ENCODE measurements at places on chromosomes 13 and 19.

- DNase-seq, result no peak
These were observed 55.7 kb downstream of the FAM216B start for GRCh38 chr13:42836930-42837690.

DNA sequence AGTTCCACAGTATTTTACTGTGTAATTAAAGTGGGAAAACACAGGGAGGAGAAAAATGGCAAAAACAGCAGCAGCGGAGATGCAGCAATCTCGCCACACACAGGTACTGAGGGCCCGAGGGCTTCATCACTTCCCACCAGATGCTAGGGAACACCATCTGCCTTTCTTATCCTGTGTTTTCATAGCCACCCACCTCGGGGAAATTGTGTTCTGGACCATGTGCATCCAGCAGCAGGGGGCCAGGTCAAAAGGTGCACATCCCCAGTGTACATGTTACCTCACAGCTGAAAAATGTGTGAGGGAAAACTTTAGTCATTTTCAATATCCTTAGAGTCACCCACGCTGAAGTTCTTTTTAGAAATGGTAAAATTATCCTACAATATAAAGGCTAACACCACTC, 30.2 kb downstream of the PDCD5 start:
- no peak for DNase-seq

- no peak for DNase-seq
These were observed 158.7 kb downstream of the OXGR1 start for GRCh38 chr13:96835546-96835945.

DNA sequence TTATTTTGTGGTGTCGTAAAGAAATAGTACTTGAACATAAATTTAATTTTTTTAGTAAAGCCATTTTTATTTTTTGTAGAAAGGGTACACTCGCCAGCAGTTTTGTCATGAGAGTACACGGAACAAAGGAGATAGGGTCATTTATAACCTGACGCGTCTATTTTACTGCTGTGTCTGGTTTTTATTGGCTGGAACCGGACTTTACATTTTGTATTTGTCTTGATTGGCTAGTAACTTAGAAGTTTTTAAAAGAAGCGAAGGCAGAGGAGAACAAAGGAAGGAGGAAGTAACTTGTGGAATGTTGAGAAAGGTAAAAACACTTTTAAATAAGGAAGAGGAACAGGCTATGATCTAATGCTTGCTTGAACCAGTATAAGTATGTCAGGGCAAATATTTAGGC, 43.5 kb downstream of the TRPM4 start:
- DNase-seq, result no peak

DNA sequence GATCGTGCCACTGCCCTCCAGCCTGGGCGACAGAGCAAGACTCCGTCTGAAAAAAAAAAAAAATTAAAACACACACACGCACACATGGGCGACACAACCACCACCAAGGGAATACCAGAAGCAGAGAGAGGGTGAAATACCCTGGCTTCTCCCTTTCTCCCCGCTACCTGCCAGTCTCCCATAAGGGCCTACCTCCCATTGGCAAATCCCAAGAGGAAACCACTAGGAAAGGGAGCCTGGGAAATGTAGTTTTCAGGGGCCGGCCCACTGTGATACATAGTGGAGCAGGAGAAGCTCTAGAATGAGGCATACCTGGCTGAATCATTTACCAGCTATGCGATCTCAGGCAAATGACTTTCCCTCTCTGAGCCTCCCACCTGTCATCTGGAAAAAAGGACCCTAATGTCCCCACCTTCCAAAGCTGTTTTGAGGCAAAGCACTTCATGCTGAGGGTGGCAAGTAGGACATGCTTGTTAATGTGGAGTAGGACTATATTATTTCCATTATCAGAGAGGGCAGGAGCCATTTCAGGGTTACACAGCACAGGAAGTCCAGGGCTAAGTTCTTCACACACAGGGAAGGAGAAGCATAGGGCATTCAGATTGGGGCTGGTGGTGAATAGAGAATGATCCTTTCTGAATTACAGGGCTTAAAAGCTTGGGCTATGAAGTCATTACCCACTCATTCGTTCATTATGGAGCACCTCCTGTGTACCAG, 14.3 kb upstream of the HNRNPUL1 start:
- DNase-seq, result no peak

- DNase-seq, result no peak
These were observed 27.0 kb upstream of the TPT1 start for GRCh38 chr13:45368005-45368404.

DNA sequence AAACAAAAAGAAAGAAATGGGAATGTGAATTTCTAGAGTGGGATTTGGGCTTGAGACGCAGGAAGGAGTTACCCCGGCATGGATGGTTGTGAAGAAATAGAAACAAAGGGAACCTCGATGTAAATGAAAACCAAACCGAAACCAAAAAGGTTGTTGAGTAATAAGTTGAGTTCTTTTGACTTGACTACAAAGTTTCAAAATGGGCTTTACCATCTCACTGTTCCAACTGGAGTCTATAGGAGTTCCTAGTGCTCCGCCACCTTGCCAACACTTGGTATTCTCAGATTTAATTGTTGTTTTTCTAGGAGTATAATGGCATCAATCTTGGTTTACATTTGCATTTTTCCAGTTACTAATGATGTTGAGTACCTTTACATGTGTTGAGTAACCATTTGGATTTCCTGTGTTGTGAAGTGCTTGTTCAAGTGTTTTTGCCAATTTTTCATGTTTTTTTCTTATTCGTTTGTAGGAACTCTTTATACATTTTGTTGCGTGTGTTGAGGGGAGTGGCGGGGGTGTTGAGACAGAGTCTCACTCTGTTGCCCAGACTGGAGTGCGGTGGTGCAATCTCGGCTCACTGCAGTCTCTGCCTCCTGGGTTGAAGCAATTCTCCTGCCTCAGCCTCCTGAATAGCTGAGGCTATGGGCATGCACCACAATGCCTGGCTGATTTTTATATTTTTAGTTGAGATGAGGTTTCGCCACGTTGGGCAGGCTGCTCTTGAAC, 9.2 kb downstream of the UBE2S start:
- no peak for DNase-seq

GRCh38 chr13:78478183-78478582, 125.2 kb downstream of the POU4F1 start:
- no peak for DNase-seq

DNA sequence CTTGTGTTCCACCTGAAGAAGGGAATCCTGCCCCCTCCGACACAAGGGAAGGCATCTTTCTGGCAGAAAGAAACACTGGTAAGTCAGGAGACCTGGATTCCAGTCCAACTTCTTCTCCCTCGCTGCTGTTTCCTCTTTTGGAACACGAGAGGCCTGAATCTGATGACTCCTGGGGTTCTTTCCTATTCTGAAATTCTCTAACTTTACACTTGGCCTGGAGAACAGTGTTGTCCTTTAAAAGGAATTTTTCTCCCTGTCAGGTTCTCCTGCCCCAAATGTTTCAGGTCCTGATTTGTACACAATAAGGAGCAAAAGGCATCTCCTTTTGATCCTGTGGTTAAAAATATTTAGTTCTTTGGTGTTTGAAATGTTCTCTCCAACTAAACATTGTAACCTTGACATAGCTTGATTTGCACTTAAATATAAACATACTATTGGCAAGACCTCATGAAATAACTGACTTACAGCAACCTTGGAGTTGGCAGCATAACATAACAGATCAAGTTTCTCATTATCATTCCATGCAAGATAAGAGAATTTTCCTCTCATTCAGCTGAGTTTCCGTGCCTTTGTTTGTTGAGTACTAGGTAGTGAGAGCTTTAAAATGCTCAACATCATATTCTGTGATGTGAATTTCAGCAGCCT, 244.8 kb downstream of the COG6 start:
- no peak for DNase-seq

DNA sequence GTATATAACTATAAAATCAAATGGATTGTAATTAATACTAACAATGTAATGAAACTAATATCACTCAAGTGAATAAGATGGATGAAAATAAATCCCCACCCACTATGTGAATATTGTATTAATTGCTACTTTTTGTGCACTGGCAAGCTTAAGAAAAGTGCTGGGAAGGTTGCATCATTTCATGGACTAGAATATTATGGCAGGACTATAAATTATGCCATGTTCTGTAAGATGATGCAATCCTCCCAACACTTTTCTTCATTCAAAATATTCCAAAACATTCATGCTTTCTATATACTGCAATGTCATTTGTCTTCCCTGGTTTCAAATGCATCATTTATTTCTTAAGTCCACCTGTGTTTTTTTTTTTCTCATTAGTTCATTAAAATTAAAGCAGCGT, 457.6 kb upstream of the GPC6 start:
- DNase-seq, result no peak

- DNase-seq, result no peak
These were observed 19.6 kb upstream of the PTPRS start for GRCh38 chr19:5360003-5360780.

GRCh38 chr13:59991395-59991794, 172.3 kb downstream of the DIAPH3 start:
- DNase-seq, result no peak

- no peak for DNase-seq
These were observed 56.1 kb downstream of the PSPC1 start for GRCh38 chr13:19726611-19727010.

DNA sequence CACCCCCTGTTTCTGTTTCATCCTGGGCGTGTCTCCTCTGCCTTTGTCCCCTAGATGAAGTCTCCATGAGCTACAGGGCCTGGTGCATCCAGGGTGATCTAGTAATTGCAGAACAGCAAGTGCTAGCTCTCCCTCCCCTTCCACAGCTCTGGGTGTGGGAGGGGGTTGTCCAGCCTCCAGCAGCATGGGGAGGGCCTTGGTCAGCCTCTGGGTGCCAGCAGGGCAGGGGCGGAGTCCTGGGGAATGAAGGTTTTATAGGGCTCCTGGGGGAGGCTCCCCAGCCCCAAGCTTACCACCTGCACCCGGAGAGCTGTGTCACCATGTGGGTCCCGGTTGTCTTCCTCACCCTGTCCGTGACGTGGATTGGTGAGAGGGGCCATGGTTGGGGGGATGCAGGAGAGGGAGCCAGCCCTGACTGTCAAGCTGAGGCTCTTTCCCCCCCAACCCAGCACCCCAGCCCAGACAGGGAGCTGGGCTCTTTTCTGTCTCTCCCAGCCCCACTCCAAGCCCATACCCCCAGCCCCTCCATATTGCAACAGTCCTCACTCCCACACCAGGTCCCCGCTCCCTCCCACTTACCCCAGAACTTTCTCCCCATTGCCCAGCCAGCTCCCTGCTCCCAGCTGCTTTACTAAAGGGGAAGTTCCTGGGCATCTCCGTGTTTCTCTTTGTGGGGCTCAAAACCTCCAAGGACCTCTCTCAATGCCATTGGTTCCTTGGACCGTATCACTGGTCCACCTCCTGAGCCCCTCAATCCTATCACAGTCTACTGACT, at the start of gene KLK3:
TSS of gene KLK3 (plus strand) at position 280 of the 775 bp plus-strand sequence. CDS start at position 321, 41 bp downstream.
- DNase-seq, result no peak

Data from GM19239 (cell line).